Activated naive CD8-positive, alpha-beta T cell treated with anti-CD3 and anti-CD28 coated beads, Interleukin-2, amount 10 ng/mL, durations not matched to agents 7 days and 5 days (primary cell): ENCODE measurements at places on chromosomes 11 and 22.

GRCh38 chr11:116895048-116895757 lies 57.8 kb upstream of the APOA1 start:
- DNase-seq: no peak

DNA sequence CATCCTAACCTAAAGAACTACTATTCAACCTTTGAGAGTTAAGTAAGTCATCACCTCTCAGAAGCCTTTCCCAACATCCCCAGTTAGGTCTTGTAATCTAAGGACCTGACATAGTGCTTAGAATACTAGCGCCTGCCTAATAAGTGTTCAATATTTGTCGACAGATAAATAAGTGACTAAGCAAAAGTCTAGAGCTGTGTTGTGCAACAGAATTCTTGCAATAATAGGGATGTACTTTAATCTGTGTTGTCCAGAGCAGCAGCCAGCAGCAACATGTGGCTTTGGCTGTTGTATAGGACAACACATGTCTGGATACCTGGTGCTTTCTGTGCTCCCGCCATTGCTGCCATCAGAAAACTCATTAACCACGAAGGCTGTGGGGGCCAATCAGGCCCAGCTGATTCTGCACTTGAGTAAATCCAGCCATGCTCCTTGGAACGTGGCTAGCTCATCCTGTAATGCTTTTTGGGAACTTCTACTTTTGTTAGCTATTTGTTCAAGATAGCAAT lies 66.8 kb upstream of the NTM start:
- DNase-seq: no peak

- DNase-seq: no peak
Observed at GRCh38 chr11:122395282-122395681, 260.2 kb upstream of the UBASH3B start.

GRCh38 chr11:30457087-30457486 lies 129.1 kb downstream of the MPPED2 start:
- no peak for DNase-seq

GRCh38 chr11:18253233-18253632 lies 4.8 kb upstream of the SAA2 start:
- no peak for DNase-seq

DNA sequence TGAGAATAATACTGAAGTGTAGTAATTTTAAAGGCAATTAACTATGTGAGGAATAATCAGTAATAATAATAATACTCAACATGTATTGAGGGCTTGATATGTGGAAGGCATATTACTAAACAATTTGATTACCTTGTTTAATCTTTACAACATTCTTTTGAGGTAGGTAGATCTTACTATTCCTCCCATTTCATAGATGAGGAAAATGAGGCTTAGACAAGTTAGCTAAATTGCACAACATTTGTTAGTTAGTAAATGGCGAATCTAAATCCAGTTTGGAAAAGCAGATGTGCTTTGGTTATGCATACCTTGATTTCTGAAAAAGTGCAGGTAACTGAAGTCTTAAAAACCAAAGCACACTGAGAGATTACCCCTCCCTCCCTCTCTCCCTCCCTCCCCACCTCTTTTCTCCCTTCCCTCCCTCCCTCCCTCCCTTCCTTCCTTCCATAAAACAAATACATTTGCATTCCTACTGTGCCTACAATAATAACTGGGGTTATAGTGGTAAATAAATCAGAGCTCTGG lies 93.1 kb upstream of the MTMR2 start:
- no peak for DNase-seq

- no peak for DNase-seq
Observed at GRCh38 chr11:80297858-80298632, 857.2 kb upstream of the TENM4 start.

GRCh38 chr11:129374081-129374992 lies 1.3 kb upstream of the BARX2 start:
- peak; percentile 37 for DNase-seq

- no peak for DNase-seq
Observed at GRCh38 chr11:78438298-78438975, 20.8 kb upstream of the GAB2 start.

DNA sequence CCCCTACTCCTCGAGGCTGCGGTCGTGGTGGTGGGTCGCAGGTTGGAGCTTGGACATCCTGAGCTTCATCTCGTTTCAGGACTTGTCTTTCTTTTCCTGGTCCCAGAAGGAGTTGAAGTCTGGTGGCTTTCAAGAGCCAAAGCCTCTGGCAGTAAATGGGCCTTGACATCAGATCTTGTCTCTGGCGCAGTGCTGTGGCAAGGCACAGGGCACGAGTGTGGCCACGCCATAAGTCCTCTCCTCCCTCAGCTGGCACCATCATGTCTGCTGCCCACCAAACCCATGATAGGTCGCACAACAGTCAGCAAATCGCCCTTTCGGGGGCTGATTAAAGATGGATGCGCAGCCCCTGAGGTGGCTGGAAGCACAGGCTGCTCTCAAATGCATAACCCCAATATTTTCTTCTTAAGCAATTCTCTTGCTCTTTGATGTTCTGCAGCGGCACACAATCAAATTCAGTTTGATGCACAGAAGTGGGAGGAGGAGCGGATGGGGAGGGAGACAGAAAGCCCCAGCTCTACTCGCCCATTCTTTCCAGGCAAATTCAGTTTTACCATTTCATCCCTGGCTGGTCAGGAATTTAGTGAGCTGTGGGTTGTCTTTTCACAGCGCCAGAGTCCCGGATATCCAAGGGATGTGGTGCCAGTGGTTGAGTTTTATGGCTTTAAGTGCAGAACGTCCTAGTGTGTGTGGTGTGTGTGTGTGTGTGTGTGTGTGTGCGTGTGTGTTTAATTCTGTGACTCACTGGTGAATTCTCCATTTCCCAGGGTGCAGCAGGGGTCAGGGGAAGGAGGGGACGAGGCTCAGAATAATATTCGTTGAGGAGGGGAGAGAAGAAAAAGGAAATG lies 162.0 kb downstream of the DSCAML1 start:
- no peak for DNase-seq

DNA sequence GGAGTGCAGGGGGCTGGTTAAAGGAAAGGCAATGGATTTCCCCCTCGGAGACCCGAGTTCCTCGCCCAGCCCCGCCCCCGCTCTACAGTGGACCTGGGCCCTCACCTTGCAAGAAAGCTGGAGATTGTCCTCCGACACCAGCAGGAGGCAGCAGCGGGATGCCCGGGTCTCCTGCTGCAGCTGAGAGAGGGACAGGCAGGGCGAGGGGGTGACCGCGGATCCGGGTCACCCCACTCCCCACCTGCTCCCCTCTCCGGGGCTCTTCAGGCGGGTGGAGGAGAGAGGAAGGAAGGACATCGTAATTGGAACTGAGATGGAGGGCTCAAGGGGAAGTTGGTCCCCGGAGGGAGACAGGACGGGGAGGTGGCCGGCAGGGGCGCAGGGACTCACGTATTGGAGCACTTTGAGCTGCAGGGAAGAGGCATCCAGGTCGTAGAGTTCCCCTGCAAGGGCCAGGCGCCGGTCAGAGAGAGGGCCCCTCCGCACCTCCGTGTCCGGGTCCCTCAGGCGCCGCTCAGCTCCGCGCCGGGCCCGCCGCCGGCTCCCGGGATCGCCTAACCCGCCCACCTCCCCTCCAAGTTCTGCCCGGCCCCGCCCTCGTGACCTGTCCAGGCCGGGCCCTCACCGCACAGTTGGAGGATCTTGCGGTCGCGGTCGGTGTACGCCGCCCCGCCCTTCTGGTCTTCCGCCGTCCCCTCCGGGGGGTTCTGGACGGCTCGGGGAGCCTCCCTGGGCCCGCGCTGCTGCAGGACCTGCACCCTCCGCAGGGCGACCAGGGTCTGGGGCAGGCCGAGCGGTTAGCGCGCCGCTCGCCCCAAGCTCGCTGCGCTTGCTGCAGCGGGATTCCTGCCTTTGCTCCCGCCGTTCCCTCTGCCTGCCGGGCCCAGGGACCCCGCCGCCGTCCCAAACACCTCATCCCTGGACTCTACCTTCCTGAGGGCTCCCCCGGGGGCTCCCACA lies 84.1 kb downstream of the PDE2A start:
- DNase-seq: peak; percentile 71

DNA sequence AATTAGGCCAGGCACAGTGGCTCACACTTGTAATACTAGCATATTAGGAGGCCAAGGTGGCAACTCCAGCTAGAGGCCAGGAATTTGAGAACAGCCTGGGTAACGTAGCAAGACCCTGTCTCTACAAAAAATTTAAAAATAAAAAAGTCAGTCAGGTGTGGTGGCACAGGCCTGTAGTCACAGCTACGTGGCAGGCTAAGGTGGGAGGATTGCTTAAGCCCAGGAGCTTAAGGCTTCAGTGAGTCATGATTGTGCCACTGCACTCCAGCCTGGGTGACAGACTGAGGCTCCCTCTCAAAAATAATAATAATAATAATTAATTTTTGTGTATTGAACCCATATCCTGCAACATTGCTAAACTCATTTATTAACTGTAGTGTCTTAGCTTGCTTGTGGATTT lies 15.3 kb upstream of the TRIM29 start:
- DNase-seq: no peak

GRCh38 chr22:44583061-44583760 lies 85.2 kb upstream of the RTL6 start:
- peak; percentile 15 for DNase-seq

DNA sequence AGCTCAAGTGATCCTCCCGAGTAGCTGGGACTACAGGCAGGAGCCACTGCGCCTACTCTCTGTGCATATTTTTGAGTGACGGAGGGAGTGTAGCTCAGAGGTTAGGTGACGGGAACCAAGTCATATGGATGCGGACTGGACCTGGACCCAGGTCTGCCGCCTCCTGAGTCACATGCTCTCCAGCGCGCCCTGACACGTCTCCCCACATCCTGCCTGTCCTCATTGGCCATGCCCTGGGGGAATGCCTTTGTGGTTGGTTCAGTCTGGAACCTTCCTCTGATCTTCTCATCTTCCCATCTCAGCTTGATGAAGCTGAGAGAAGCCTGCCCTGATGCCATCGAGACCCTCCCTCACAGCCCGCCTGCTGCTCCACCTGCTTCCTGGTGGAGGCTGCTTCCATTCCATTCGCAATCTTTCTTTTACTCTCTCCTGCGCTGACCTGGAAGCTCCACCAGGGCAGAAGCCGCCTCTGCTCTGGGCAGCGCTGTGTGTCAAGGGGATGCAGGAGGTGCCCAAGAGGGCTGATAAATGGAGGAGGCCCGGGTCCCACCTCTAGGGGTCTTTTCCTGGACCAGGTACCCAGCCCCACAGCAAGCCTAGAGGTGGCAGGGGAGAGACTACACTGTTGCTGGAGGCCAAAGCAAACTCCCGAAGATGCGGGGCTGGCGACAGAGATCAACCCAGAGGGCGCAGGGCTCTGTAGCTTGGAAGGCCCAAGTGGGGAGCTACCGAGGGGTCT lies 13.9 kb upstream of the BAIAP2L2 start:
- DNase-seq: no peak

DNA sequence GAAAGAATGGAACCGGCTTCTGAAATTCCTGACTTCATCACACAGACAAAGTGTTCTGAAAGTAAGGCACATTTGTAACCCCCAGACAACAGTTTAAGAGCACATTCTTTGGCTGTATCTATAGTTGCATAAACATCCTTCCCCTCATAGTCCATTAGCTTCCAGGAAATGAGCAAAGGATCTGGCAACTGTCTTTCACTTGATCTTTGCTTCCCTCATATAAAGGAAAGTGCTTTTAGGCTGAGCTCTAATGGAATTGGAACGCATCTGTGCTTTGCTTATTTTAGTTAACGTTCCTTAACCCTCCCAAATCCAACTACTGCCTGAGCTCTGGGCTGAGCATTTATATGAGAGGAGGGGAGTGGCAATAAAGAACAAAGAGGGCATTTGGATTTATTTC lies 76.9 kb upstream of the API5 start:
- no peak for DNase-seq

DNA sequence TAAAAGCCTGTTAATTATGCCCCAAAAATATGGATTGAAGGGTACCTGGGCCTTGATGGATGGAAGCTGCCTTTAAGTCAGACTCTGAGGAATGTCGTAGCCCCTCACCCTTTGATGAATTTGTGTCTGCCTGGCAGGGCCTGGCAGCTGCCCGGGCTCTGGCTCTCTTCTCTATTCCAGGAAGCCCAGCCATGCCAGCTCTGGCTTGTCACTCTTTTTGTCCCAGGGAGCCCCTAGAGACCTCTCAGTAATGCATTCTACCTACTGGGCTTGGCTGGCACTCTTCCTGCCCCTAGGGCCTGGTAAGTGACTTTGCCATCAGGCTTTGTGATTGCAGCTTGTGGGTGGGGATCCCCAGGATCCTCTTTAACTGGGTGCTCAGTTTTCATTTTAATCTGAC lies 103.8 kb downstream of the GRIK4 start:
- no peak for DNase-seq

DNA sequence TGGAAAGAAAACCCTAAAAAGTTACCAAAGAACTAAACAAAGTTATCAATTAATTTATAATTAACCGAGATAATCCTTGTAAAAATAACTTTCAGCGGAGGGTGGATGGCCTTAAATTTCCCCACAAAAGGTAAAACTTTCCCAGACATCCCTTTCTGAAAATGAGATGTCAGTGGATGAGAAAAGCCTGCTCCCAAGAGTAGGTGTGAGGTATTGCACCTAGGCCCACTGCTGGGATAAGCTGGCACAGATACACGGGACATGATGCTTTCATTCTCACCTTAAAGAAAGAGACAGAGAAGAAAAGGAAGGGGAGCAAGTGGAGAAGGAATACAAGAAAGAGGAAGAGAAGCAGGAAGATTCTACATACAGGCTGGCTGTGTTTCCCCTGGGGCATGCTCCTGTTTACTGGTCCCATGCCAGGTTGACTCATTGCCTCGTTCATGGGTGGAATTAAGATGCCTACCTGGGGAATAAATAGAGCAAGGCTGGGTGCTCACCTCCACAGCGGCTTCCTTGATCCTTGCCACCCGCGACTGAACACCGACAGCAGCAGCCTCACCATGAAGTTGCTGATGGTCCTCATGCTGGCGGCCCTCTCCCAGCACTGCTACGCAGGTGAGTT lies at the start of gene SCGB2A2:
SCGB2A2 (plus strand) TSS at position 505 of the 625 bp plus-strand sequence; CDS start at position 564, 59 bp downstream.
- DNase-seq: no peak

- DNase-seq: no peak
Observed at GRCh38 chr11:28938091-28938490, 829.9 kb downstream of the METTL15 start.

DNA sequence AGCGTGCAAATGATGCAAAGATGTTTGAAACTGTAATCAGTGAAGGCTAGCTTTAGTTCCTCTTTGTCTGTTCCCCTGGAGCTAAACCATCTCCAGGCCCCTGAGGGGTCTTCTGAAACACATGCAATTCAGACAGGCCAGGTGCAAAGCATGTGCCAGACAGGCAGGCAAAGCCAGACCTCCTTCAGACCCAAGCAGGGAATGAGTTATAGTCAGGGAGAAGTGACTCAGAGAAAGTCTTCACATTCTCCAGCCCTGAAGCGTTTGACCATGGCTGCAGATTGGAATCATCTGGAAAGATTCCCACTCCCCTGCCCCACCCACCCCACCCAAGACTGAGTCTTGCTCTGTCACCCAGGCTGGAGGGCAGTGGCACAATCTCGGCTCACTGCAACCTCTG lies 187.0 kb upstream of the ISX start:
- DNase-seq: no peak

GRCh38 chr11:123047266-123047946 lies 14.5 kb downstream of the HSPA8 start:
- DNase-seq: no peak
